ENCODE measurements at places on chromosomes 4 and X.

DNA sequence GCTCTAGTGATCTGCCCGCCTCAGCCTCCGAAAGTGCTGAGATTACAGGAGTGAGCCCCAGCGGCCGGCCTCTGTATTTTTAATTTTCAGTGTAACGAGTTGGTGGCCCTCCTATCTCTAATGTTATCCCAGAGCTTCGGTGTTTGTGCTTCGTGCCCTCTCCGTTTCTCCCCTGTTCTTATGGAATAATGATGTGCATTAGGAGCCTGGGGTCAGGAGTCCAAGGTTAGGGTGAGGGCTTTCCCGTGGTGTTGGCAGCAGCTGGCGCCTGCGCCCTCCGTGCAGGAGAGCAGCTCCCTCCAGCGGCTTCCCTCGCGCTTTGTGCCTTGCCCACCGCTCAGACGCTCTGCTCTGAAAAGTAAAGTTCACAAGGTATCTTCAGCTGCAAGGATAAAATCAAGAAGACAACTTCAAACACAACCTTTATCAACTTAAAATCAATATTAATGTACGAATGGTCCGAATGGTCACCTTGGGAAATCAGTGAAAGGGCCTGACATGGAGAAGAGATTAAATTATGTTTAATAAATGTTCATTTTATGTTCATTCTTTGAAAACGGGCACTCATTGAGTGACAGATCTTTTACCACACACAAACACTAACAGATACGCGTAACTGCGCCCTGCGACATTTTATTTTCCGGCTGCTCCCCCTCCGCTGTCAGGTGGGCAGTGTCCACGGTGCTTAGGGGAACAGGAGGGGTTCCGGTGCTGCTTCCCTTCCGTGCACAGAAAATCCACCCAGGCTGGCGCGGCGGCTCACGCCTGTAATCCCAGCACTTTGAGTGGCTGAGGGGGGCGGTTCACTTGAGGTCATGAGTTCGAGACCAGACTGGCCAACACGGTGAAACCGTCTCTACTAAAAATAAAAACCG lies 62.4 kb downstream of the TRAPPC11 start:
- DNase-seq = no peak

DNA sequence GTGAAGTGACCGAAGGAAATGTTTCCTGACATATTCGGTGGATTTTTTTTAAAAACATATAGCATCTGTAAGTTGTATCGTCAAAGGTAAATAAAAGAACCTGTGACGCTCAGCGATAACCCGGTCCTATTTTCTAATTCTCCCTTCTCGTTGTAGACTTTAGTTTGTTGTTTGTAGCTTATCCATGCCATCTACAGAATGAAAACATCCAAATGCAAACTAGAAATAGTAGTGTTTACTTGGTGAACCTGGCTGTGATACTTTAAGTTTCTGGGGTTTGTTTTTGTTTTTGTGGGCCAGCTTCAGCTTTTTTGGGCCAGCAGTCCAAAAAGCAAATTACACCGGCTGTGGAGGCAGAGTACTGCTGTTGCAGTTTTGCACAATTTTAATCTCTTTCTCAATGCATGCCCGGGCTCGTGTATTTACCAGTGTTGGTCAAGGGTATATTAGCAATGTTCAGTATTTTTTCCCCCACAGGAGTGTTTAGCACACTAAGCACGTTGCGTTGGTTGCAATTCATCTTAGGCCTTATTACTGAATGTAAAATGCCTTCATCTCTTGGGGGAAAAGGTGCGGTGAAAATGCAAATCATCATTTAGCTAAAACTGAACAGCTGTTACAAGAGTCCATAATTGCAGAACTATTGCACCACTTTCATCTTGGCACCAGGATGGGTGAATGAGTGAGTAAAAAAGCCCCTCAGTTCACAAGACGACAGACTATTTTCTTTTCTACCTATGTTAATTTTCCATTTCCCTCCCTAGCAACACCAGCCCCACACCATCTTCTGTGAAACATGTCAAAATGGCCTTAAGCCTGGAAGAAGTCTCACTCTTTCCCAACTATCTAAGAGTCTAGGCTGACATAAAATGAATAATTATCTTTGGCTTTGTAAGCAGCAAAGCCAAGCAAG lies 1.7 kb upstream of the CNOT6L start:
- no peak for DNase-seq

DNA sequence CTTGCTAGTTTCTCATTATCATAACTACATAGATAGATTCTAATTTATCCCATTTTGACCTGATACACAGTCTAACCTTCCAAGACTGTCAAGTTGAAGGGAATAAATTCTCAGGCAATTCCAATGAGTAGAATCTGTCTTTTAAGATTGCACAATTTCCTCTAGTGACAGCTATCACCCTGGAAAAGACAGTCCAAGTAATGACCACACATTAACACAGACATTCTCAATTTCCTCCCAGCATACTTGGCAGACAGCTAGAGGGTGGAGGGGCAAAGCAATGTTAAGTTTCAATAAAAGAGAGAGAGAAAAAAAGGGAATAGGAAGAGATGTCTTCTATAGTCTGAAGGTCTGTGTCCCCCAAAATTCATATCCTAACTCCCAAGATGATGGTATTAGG lies 234.7 kb downstream of the LDB2 start:
- DNase-seq = no peak

- no peak for DNase-seq
Observed at GRCh38 chrX:43514820-43515219, 141.3 kb upstream of the MAOA start.

DNA sequence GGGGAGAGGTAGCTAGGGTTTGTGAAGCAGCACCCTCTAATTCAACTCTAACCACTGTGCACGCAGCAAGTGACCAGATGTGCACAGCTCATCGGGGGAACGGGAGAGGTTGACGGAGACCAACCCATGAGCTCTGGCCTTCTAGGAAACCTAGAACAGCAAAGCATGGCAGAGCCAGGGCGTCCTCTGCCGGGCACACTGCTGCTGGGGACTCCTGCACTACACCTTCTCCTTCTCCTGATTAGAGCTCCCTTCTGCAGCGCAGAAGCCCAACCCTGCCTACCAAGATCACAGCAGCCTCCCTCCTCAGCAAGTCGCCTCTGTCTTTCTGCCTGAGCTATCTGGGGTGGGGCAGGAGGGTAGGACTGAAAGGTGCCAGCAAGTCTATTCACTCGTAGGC lies 252.3 kb upstream of the PSAPL1 start:
- no peak for DNase-seq

DNA sequence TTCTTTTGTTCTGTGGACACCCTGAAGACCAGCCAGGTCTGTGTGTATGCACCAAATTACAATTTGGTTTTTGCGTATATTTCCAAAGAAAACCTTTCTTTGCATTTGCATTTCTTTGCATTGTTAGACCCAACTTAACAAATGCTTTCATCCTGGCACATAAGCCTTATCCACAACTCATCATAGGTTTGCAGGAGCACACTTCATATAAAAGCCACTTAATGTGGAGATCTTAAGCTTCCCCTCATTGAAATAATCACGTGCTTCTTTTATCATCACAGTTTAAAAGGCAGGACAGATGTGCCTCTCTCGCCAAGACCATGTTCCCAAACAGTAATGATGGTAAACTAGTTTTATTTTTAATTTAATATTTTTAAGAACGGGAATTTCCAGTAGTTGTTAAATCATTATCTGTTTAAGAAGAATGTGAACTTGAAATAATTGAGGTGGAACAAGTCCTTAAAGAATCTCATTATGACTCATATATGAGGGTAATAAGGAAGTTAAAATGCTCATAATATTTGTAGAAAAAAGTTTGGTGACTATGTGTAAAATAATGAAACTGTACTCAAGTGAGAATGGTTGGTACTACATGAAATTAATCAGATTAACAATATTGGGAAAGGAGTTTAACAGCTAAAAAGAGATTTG lies 65.5 kb downstream of the GLRA3 start:
- no peak for DNase-seq

DNA sequence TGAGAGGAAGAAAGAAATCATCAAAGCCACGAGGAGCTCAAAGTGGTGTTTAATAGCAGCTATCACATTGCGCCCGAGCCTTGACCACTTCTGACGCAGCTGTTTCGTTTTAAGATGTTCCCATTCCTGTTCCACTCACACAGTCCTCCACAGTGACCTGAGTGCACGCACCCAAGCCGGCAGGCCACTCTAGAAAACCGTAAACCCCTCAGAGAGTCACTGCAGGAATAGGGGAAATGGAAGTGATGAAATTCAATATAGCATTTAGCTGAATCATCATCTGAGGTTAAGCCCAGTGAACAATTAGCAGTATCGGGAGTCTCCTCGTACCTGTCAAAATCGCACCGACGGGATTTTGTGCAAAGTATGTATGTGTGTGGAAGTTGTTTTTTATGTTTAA lies 17.9 kb upstream of the HAND2 start:
- DNase-seq = no peak

- no peak for DNase-seq
Observed at GRCh38 chrX:19775830-19776485, 111.4 kb downstream of the SH3KBP1 start.

DNA sequence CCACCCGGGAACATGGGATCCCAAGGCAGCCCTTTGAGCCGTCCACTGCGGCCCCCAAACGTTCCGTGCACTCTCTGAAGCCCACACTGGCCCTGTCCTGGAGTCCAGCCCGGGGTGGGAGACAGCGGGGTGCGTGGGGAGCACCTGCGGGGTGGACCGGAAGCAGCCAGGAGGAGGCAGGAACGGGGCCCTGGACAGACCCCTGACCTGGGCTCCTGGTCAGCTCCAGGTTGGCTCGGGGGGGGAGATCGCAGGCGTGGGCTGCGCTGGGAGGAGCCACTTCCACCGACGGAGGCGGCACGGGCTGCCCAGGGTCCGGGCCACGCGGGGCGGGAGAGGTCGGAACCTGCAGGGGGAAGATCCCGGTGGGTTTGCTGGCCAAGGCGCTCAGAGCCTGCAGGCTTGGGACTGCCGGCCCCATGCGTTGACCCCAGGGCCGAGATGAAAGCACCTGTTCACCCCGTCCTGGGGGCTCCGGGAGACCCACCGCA lies 5.7 kb upstream of the PLCXD1 start:
- DNase-seq = no peak

- DNase-seq = no peak
Observed at GRCh38 chr4:2366252-2367192, 51.9 kb downstream of the ZFYVE28 start.

- DNase-seq = no peak
Observed at GRCh38 chr4:81663368-81663767, 191.7 kb upstream of the RASGEF1B start.

DNA sequence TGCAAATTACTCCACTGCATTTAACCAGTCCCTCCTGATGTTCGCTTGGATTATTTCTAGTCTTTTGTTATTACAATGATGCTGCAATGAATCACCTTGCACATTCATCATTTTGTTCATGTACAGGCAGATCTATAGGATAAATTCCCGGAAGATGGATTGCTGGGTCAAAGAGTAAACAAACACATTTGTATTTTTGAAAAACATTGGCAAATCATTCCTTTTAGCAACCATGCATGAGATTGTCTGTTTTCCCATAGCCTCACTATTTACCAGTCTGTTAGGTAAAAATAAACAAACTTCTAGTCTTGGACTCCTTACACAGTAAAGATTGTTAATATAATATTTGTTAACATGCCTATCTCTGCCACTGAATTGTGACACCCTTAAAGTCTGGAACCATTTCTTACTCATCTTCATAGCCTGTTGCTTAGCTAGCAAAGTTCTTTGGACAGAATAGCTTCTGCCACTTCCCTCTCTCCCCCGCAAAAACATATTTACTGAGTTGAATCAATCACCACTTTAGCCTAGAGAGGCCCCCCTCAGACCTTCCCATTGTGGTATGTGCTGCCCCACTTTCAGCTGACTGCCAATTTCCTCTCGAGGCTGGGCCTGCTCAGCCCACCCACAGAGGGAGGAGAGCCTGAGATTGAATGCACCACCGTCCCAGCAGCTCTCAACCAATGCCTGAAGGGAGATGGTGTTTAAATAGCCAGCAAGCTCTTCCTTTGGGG lies 108.4 kb upstream of the ATXN3L start:
- DNase-seq = no peak

DNA sequence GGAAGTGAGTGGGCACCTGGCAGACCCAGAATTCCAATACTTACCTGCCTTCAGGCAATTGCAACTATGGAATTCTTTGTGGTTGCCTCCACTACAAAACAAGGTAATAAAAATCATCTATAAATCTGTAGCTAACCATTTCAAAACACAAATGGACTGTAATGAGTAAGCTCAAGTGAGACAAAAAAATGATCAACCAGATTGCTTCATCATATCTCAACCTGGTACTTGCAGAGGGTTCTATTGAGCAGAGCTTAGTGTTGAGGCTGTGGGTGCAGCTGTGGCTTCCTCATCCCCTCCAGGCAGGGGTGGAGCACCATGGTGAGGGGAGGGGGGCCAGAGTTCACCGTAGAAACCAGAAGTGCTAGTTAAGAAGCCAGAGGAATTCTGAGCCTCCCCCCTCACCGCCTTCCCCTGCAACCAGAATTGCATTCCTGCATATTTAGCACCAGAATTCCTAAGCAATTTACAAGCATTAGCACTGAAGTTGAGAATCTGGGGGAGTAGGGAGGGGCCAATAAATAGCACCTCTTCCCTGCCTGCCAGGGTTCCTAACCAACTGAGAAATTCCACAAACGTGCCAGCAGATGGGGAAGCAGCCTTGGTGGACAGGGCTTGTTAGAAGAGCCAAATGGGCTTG lies 11.5 kb downstream of the CTAG1A start:
- no peak for DNase-seq

- DNase-seq = no peak
Observed at GRCh38 chrX:68784816-68785215, 44.0 kb upstream of the EFNB1 start.
